BE2C (cell line): ENCODE measurements at places on chromosomes 12 and 14.

GRCh38 chr14:103404032-103404918 is 19.1 kb downstream of the MARK3 start:
- no peak for DNase-seq

- no peak for DNase-seq
Measured at GRCh38 chr12:118520214-118521035, 144.1 kb downstream of the SUDS3 start.

GRCh38 chr14:95137804-95138167 is 19.5 kb downstream of the DICER1 start:
- DNase-seq, result no peak

GRCh38 chr12:46938071-46938678 is 112.4 kb upstream of the SLC38A4 start:
- no peak for DNase-seq

- DNase-seq, result peak; percentile 51
Measured at GRCh38 chr14:58663494-58664111, 25.8 kb downstream of the DACT1 start.

- DNase-seq, result no peak
Measured at GRCh38 chr12:97716356-97716755, 253.8 kb downstream of the RMST start.

- no peak for DNase-seq
Measured at GRCh38 chr12:852864-853263, 96.6 kb downstream of the RAD52 start.

GRCh38 chr12:15910864-15911721 is at the start of gene DERA:
Gene DERA, plus strand, starts transcription at chr12:15911332. Its CDS starts 52 bp downstream, at chr12:15911384.
- DNase-seq, result peak; percentile 89

GRCh38 chr12:47078733-47079467 is 521 bp upstream of the PCED1B start:
- no peak for DNase-seq

DNA sequence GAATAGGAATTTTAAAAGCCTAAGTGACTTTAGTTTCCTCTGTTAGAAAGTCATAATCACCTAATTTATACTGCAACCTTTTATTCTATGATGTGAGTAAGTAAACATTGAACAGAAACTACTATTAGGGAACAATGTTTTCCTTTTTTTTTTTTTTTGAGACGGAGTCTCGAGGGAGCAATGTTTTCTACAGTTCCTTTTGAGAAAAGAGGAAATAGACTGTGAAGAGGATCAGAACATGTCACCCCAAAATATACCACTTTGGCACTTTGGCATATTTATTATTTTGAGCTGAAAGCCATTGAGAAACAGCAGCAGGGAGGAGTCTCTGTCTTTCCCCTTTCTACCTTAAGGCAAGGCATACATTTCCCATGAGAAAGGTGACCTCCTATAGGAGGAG is 162.7 kb upstream of the CNOT2 start:
- no peak for DNase-seq

DNA sequence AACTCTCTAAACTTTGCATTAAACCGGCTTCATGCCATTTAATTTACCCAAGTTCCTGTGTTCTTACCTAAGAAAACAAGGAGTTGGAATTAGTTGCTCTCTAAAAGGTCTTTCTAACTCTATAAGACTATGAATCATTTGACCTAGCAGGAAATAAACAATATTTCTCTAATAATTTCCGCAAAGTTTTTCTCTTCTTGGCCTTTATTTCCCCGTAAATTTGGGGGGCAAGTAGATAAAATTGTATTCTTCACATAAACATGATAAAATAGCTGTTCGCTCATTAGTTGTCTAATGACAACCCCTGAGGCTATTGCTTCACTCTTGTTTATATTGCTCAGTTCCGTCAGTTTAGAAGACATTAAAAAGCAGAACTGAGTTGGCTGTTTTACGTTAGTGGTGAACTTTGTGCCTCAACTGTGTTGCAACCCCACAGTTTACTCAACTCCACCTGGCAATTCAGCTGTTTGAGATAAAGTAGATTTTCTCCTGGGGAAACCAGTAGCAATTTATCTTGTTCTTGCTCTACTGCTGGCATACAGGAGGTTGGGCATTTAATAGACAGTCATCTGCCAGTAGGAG is 74.7 kb downstream of the BTG1 start:
- DNase-seq, result no peak

DNA sequence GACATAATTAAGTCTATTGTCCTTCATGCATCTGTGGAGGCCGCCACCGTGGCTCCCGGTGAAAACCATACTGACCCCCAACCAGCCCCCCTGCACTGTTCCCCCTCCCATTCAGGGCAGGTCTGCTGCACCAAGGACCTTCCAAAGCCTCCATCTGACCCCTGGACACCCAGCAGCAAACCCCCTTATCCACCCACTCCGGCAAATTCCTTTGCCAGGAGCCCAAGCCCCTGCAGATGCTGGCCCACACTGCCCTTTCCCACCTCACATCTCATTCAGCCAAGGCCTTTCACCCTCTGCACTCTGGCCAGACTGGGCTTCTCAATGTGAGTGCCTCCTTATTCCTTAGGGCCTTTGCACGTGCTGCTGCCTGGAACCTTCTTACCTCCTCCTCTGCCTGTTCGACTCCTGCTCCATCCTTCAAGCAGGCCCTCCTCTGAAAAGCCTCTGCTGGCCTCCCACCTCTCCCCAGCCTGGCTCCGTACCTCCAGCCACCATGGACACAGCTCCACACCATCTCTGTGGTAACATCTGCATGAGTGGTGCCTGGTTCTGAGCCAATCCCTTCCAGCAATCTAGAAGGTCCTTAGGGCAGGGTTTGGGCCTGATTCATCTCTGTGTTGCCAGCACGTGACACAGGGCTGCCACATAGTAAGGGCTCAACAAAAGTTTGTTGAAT is 230.7 kb downstream of the BCL11B start:
- no peak for DNase-seq

- peak; percentile 19 for DNase-seq
Measured at GRCh38 chr12:84599539-84599938, 313.1 kb downstream of the SLC6A15 start.

- no peak for DNase-seq
Measured at GRCh38 chr14:63604626-63605025, 37.0 kb downstream of the WDR89 start.

DNA sequence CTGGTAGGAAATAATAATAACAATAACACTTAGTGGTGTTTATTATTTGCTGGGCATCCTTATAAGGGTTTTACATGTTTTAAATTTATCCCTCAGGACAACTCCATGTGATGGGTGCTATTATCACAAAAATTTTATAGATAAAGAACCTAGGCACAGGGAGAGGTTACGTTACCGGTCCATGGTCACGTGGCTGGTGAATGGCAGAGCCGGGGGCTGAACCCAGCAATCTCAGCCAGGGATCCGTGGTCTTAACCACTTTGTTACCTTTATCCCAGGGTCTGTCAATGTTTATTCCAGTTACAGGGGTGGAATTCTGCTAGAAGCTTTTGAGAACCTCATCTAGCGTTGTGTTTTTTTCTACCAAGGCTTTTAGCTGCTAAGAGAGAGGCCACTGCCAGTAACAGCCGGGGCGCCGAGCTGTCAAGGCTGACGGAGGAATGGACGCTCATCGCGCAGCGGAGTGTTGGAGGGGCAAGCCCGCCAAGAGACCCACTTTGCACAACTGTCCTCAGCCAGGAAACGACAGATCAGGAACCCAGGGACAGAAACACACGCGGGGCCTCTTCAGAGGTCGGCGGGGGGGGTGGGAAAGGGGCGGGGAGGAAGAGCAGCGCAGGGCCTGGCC is 418 bp downstream of the AMN1 start:
- no peak for DNase-seq

DNA sequence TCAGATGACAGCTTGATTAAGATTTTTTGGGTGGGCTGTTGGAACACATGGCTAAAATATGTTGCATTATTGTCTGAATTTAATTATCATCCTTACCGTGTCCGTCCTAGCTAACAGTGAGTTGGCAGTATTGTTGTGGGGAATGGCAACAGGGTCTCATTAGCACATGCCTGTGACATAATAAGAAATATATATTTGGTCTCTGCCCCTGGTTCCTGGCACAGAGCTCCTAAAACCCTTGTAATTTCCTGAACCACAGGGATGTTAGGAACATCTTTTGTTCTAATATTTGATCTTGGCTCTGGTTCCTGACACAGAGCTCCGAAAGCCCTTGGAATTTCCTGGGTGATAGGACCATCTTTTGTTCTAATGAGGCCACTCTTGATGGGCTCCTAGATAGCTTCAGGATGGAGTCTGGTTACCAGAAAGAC is 76.0 kb downstream of the SYNE2 start:
- no peak for DNase-seq

DNA sequence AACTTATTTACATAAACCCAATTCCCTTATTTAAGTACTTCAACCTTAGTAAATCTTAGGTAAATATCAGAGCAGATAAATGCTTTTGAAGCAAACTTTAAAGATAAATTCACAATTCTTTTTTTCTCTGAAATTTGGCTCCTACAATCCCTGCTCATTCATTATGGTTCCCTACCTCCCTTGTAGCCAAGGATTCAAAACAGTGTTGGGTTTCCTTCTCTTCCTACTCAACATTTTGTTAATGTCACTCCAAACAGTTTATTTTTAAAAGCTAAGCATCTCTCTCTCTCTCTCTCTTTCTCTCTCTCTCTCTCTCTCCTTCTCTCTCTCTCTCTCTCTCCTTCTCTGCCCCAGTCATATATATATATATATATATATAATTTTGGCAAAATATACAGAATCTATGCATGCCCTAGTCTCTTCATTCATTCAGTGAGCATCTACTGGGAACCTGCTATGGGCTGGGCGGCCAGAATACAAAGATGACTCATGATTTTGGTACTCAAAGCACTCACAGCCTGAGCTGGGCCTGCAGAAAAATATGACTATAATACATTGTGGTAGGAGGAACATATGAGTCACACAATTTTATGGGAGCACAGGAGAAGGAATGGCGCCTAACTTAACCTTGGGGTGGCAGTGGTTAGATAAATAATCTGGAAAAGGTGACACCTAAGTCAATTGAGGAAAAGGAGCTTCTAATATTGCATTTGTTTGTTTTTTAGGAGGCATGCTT is 123.7 kb upstream of the DHRS4 start:
- DNase-seq, result no peak

DNA sequence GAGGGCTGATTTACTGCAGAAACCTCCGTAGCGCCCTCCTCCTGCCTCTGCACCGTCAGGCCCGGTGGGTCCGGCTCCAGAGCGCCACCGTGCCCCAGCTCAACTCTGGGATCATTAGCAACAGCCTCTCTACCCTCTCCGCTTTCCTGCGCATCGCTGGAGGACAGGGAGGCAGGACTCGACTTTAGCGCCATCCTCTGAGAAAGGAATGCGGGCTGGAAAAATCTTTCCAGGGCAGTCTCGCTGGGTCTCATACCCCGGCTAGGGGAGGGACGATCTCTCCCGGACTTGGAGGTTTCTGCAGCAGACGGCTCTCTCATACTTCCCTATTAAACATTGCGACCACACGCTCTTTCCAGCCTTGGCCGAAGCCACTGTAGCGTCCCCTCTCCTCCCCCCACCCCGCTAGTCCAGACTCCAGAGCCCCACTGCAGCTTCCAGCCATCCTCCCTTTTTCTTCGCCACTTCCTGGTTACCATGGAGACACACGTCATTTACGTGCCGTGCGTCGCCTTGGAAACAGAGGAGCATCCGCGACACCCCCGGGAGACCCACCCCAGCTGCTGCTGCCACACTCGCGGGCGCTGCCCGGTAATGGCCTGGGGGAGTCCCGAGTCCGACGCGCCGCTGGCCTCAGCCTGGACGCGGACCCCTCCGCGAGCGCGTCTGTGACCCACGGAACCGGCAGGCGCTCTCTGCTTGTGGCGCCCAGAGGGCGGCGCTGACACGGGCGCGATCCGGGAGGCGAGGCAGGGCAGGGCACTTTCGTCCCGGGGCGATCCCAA is at the start of gene CCDC184:
Gene CCDC184 (plus strand): TSS at position 554 of the 785 bp plus-strand sequence. CDS start 479 bp downstream, outside the sequence.
- DNase-seq, result peak; percentile 80

DNA sequence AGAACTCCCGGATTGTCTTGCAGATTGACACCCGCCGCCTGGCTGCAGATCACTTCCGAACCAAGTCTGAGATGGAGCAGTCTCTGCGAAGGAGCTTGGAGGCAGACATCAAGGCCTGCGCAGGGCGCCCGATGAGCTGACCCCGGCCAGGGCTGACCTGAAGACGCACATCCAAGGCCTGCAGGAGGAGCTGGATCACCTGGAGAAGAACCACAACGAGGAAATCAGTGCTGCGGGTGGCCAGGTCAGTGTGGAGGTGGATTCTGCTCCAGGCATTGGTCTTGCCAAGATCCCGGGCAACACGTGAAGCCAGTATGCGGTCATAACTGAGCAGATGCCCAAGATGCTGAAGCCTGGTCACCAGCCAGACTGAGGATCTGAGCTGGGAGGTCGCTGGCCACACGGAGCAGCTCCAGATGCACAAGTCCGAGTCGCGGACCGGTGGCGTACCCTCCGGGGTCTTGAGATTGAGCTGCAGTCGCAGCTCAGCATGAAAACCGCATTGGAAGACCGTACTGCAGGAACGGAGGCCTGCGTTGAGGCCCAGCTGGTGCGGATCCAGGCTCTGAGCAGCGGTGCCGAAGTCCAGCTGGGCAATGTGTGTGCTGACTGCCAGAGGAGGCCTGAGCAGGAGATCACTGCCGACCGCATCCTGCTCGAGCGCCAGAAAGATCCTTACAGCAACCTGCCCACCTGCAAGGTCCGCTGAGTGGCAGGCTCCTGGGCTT is 12.4 kb upstream of the A2M start:
- DNase-seq, result no peak

DNA sequence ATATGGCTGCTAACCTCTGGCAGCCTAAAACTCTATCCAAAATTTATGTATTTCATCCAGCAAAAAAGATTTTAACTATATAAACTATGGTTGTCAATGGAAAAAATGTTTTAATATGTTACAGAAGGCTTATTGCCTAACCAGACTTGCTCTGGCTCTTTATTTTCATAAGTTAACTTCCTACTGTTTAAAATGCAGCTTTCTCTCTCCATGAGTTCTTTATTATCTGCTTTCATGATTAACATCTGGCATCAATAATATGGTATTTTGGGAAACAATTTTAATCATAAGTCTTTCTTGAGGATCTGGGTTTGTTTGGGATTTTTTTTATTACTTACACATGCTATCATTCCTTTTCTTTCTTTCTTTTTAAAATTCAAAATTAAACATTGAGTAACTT is 20.5 kb downstream of the KERA start:
- DNase-seq, result no peak

DNA sequence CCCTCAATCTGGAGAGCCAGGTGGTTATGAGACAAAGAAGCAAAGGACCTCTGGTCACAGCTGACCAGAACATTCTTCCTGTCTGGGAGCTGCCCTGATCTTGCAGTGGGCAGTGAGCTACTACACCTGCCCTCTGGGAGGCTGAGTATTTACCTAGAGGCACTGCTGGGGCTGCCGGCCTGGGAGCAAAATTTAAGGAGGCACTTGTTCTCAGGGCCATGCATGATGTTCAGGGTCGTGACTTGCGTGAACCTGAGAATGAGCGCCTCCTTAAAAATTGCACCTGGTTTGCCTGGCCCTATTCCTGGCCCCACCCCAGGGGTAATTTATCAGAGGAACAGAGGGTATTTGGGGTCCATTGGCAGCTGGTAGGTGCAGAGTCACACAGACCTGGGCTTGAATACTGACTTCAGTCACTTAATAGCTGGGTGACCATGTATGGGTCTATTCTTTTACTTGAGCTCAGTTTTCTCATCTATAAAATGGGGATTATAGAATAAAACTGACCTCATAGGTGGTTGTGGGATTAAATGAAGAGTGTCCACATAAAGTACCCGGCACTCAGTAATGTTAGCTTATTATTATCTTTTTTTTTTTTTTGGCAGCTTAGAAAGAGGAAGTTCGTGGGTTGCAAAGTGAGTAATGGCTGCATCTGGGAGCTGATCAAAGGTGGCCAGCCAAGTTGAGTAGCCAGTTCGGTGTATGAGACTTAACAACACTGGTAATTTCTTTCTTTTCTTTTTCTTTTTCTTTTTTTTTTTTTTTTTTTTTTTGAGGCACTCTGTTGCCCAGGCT is 107.4 kb upstream of the MED13L start:
- DNase-seq, result no peak

- no peak for DNase-seq
Measured at GRCh38 chr12:101172316-101172715, 37.7 kb downstream of the SLC5A8 start.
